ENCODE measurements at places on chromosomes 4 and X. TPM values are rescaled to one million over a fixed set of nuclear protein-coding genes. Genes with fewer than 3 reads are reported as not detected.

- H3K4me3 ChIP-seq = no peak overlapping the region
- H3K27ac ChIP-seq = no peak overlapping the region
- no peaks in the 10 kb centered on the region for H3K27me3 ChIP-seq
- no peak for DNase-seq
These were observed 119.2 kb upstream of the LEF1 start for GRCh38 chr4:108287834-108288413.

XIAP gene
- total RNA-seq = 20.4 TPM

CCDC110 gene
- 20.1 TPM for total RNA-seq

PDGFC gene
- total RNA-seq = 21.8 TPM

PCYT1B gene
- total RNA-seq = 1.3 TPM

DNA sequence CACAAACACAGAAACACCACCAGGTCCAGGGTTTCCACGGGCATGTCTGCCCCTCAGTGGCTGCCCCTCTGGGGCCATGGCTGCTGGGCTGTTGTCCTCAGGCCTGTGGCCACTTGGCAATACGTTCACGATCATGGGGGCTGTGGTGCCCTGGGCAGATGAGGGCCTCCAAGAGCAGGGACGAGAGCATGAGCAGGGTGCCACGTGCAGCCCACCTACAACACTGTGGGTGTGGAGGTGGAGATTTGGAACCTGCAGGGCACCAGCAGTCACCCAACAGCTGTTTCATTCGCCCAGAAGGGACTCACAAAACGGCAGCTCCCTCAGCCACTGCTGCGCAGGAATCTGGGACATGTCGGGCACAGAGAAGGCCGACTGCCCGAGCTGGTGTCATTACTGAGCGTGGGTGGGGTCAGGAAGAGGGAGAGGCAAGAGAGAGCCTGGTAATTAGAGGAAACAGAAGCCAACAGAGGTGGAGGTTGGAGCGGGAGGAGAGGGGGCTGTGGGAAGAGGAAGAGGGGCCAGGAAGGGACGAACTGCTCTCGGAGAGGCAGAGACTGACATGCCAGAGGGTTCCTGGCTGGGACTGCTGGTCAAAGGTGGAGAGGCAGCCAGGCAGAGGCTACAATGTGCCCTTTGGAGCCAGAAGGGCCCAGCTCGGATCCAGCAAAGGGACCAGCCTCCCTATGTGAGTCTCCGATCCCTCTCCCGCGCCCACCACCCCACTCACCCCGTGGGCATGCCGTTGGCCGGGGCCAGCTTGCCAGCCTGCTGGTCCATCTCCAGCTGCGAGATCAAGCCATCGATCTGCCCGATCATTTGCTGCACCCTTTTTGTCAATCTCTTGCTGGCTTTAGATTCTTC, 23.1 kb downstream of the FGFR3 start:
- no peak overlapping the region for H3K4me3 ChIP-seq
- no peak for DNase-seq
- no peak overlapping the region for H3K27ac ChIP-seq
- peaks cover 16% of the 10 kb centered on the region for H3K36me3 ChIP-seq
- no peaks in the 10 kb centered on the region for H3K27me3 ChIP-seq

NUDT11 gene
- 2.0 TPM for total RNA-seq

DNA sequence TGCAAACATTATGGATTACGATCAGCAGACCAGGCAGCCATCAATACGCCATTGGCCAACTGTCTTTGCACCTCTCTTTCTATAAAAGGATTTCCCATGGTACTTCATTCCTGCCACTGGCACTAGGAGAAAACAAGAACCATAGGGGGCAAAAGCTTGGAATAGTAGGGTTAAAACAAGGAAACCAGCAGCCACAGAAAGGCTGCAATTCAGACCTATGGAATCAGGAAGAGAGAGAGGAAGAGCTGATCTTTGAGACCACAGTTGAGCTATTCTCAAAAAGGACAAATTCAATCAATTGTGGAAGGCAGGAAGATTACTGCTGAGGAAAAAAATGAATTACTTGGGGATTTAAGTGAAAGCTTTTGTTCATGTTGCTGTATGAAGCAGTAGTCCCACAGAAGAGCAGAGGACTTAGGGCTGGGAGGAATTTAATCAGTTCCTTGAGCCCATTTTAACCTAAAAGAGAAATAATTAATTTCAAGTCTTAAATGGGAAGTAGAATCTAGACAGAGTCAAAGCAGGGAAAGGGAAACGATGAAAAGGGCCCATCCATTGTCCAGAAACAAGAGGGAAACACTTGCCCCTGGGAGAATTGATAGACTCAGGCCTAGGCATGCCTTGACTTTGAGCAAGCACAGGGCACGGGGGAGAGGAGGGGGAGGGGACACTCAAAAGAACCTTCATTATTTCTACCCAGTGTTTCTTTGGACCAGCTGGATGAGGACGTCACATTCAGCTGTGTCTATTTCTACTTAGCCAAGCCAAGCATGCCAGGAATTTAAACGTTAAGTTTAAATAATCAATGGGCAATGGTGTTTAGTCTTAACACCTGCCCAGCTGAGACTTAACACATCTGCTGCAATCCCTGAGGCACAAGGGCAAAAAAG, 50.7 kb downstream of the SCD5 start:
- no peak overlapping the region for H3K4me3 ChIP-seq
- H3K27ac ChIP-seq = peak overlapping the region; percentile 83
- peaks cover 52% of the 10 kb centered on the region for H3K4me1 ChIP-seq
- no peaks in the 10 kb centered on the region for H3K36me3 ChIP-seq

GRCh38 chr4:147863808-147864472, 132.1 kb downstream of the ARHGAP10 start:
- no peak overlapping the region for H3K4me3 ChIP-seq
- no peaks in the 10 kb centered on the region for H3K36me3 ChIP-seq
- no peaks in the 10 kb centered on the region for H3K27me3 ChIP-seq
- H3K27ac ChIP-seq = no peak overlapping the region
- no peak for DNase-seq

- DNase-seq = no peak
- peak overlapping the region; percentile 85 for H3K27ac ChIP-seq
These were observed 546 bp downstream of the ZRSR2 start for GRCh38 chrX:15790769-15791290.

DNA sequence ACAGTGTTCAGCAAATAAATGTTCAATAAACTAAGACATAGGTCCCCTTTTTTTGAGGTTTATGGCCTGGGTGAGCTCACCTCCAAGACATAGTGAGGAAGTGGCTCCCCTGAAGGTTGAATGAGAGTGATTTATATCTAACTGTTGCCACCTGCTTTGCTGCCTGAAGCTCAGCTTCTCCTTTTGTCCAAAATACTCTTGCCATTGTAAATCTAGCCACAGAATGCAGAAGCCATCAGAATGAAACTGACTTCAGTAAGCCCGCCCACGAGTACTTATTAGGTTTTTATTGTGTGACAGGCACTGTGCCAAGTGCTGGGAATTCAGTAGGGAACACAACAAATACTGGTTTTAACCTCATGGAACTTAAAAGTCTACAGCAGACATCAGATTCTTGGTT, 18.0 kb downstream of the SPINK2 start:
- no peak overlapping the region for H3K27ac ChIP-seq
- H3K27me3 ChIP-seq = no peaks in the 10 kb centered on the region
- peak; percentile 13 for DNase-seq
- no peak overlapping the region for H3K4me3 ChIP-seq
- H3K4me1 ChIP-seq = peaks cover 6% of the 10 kb centered on the region

DNA sequence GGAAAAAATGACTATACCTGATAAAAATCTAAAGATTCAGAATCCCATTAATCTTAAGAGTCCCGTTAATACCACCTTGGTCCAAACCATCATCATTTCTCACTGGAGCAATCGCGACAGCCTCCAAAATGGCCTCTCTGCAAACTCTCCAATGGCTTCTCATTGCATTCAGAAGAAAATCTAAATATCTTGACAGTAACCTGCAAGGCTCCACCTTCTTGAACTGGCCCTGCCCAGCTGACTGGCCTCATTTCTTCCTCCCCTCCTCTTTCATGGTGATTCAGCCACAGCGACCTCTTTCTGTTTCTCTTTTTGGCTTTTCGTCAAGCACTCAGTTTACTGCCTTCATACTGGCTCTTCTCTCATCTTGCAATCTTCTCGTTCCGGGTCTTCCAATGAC, 56.2 kb upstream of the GPRIN3 start:
- no peaks in the 10 kb centered on the region for H3K27me3 ChIP-seq
- no peaks in the 10 kb centered on the region for H3K36me3 ChIP-seq
- no peak overlapping the region for H3K4me3 ChIP-seq
- no peak for DNase-seq
- H3K27ac ChIP-seq = no peak overlapping the region

CT45A1 gene
- total RNA-seq = not detected

DNA sequence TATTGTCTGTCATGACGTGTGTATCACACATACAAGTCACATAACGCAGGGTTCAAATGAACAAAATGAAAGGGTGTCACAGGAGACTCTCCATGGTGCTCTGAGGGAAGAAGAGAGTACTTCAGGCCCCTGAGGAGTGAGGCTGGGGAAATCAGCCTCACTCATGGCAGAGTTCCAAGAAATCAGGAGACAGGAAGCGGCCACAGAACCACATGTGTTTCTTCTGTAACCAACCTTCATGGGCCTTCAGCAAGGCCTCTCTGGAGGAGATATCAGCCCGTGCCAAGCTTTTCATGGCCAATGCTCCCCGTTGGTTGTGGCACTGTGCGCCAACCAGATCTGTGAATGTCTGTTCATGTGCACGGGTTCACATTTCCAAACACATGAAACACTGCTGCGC, 76.0 kb downstream of the NAT8L start:
- H3K4me1 ChIP-seq = peaks cover 9% of the 10 kb centered on the region
- H3K4me3 ChIP-seq = no peak overlapping the region
- H3K27ac ChIP-seq = no peak overlapping the region
- no peak for DNase-seq
- H3K27me3 ChIP-seq = no peaks in the 10 kb centered on the region

DNA sequence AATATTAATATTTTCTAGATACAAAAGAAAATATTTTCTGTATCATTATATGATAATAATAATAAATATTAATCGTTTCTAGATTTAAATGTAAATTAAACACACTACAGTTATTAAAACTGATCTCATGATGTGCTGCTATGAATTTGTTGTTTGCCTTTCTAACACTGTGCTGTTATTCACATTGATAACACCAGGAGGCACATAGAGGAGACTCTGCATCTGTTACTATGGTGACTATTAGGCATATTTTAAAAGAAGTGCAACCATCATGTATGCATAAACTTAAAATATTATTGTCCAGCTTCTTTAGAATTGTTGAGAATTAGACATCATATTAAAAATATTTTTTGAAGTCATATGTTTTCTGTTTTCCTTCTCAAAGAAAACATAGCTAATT, 11.8 kb upstream of the PDGFC start:
- H3K27ac ChIP-seq = no peak overlapping the region
- no peaks in the 10 kb centered on the region for H3K27me3 ChIP-seq
- no peak overlapping the region for H3K4me3 ChIP-seq
- no peak for DNase-seq

MAGEB1 gene
- not detected for total RNA-seq

DNA sequence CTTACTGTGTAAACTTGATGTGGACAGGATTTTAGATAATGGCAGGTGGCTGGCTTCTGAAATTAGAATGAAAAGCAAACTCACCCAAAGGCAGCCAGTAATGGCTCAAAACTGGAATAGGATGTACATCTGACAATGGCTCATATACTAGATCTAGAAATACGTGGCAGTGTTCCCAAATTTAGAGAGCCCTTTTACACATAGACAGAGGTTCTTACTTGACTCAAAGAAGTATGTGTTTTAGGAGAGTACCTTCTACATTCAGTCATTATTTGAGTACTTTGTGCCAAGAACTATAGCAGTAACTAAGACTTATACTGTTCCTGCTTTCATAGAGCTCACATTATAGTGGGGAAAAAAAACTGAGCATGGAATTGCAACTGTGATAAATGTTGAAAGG, 48.0 kb downstream of the UBE2K start:
- no peaks in the 10 kb centered on the region for H3K27me3 ChIP-seq
- no peaks in the 10 kb centered on the region for H3K36me3 ChIP-seq
- no peak overlapping the region for H3K4me3 ChIP-seq
- DNase-seq = no peak

- H3K4me1 ChIP-seq = peaks cover 8% of the 10 kb centered on the region
- no peaks in the 10 kb centered on the region for H3K27me3 ChIP-seq
- H3K36me3 ChIP-seq = peaks cover 1% of the 10 kb centered on the region
- DNase-seq = no peak
These were observed at the start of gene USP11 for GRCh38 chrX:47232803-47233332. USP11 (plus strand) TSS chrX:47233009; CDS start chrX:47233044, 35 bp downstream.

GRCh38 chr4:54095110-54095825, 4.7 kb upstream of the GSX2 start:
- peaks cover 38% of the 10 kb centered on the region for H3K4me1 ChIP-seq
- DNase-seq = no peak
- H3K4me3 ChIP-seq = no peak overlapping the region
- no peak overlapping the region for H3K27ac ChIP-seq
- no peaks in the 10 kb centered on the region for H3K36me3 ChIP-seq

USP51 gene
- 0.99 TPM for total RNA-seq

SMR3A gene
- total RNA-seq = not detected

WNK3 gene
- total RNA-seq = 0.52 TPM

DNA sequence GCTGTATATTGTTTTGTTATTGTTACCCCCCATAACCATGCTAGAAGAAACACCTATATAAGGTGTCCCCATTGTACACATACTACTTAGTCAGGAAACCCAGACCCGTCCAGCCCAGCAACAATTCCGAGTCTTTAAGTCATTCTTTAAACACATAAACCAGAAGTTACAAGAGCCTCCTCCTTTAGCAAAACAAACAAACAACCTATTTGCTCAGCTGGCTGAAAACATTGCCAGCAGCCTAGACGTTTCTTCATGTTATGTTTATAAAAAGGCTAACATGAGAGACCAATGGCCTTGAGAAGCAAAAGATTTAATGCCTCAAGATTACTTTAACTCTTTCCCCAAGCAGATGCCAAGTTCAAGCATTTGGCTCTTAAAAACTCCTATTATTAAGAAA, 1.4 kb downstream of the ACOX3 start:
- H3K36me3 ChIP-seq = no peaks in the 10 kb centered on the region
- peak overlapping the region; percentile 92 for H3K27ac ChIP-seq
- H3K27me3 ChIP-seq = no peaks in the 10 kb centered on the region
- no peak overlapping the region for H3K4me3 ChIP-seq
- peak; percentile 85 for DNase-seq

GRCh38 chr4:152630324-152630723, 49.5 kb downstream of the TMEM154 start:
- no peaks in the 10 kb centered on the region for H3K27me3 ChIP-seq
- H3K4me3 ChIP-seq = no peak overlapping the region
- H3K36me3 ChIP-seq = no peaks in the 10 kb centered on the region
- no peak for DNase-seq
- no peak overlapping the region for H3K27ac ChIP-seq
- H3K4me1 ChIP-seq = no peaks in the 10 kb centered on the region

- H3K27me3 ChIP-seq = no peaks in the 10 kb centered on the region
- no peaks in the 10 kb centered on the region for H3K36me3 ChIP-seq
- DNase-seq = no peak
These were observed 105.4 kb downstream of the TMEM144 start for GRCh38 chr4:158315706-158316105.

- no peak for DNase-seq
- no peaks in the 10 kb centered on the region for H3K4me1 ChIP-seq
- H3K4me3 ChIP-seq = no peak overlapping the region
- H3K27me3 ChIP-seq = no peaks in the 10 kb centered on the region
These were observed 366.5 kb downstream of the ZNF674 start for GRCh38 chrX:46178763-46179162.

NR0B1 gene
- not detected for total RNA-seq

GRCh38 chr4:99300934-99301333, 10.1 kb upstream of the ADH1A start:
- H3K27me3 ChIP-seq = no peaks in the 10 kb centered on the region
- peak; percentile 82 for DNase-seq
- peaks cover 5% of the 10 kb centered on the region for H3K4me1 ChIP-seq
- no peak overlapping the region for H3K27ac ChIP-seq

CXCL8 gene
- total RNA-seq = 12.9 TPM

GRCh38 chr4:2333916-2334644, 72.2 kb upstream of the MXD4 start:
- no peaks in the 10 kb centered on the region for H3K4me1 ChIP-seq
- no peak for DNase-seq
- no peak overlapping the region for H3K27ac ChIP-seq
- H3K36me3 ChIP-seq = no peaks in the 10 kb centered on the region
- H3K4me3 ChIP-seq = no peak overlapping the region

Measured in body of pancreas (tissue), 4 donors.